ENCODE measurements at places on chromosomes 3 and 15. TPM values are rescaled to one million over a fixed set of nuclear protein-coding genes. Genes with fewer than 3 reads are reported as not detected.

Gene POPDC2
- total RNA-seq: 1.6 TPM

GRCh38 chr3:32501783-32502117 is 902 bp downstream of the CMTM6 start:
- peak overlapping the region; percentile 89 for H3K4me3 ChIP-seq
- H3K36me3 ChIP-seq: no peaks in the 10 kb centered on the region
- peaks cover 15% of the 10 kb centered on the region for H3K4me1 ChIP-seq

DNA sequence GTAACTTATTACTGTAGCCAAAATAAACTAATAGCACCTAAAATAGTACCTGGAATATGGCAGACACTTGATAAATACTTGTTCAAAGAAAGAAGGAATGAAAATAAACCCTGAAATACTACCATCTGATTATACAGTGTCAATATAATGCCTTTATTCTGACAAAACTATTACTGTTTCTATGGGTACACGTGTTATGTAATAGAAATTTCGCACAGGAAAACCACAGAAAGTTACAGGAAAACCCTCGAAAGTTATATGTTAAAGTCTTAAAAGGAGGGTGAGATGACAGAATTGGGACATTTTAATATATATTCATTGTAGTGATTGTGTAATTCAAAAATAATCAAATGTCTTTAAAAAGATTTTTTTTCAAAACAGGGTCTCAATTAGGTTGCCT is 28.8 kb downstream of the ETFA start:
- no peak overlapping the region for H3K4me3 ChIP-seq
- no peaks in the 10 kb centered on the region for H3K4me1 ChIP-seq
- no peak for DNase-seq
- no peaks in the 10 kb centered on the region for H3K27me3 ChIP-seq
- no peak overlapping the region for H3K27ac ChIP-seq
- peaks cover 33% of the 10 kb centered on the region for H3K36me3 ChIP-seq

DNA sequence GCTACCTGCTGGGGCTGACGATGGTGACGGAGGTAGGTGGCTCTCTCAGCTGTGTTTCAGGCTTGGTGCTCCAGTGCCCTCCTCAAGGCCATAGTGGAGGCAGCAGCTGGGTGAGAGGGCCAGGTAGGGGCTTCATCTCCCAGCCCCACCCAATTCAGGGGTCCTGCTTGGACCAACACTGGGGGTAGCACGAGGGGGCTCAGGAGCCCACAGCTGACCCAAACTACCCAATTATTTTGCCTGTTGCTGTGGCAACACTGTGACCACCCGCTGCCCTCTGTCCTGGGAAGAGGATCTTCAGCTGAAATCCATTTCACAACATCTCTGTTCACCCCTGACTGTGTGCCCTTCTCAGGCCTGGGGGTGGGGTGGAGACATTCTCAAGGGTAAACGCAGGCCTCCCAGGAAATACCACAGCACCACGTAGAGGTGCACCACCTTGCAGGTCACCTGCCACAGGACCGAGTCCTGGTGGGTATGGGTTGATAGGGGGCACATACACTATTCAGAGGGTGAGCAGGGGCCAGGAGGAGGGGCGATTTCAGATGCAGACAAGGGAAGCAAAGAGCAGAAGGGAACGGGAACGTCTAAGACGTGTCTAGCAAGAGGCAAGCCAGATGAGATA is 62.7 kb downstream of the GRIP2 start:
- DNase-seq: no peak
- peaks cover 35% of the 10 kb centered on the region for H3K36me3 ChIP-seq
- no peak overlapping the region for H3K27ac ChIP-seq
- H3K4me3 ChIP-seq: no peak overlapping the region
- H3K4me1 ChIP-seq: peaks cover 11% of the 10 kb centered on the region
- H3K27me3 ChIP-seq: no peaks in the 10 kb centered on the region

DNA sequence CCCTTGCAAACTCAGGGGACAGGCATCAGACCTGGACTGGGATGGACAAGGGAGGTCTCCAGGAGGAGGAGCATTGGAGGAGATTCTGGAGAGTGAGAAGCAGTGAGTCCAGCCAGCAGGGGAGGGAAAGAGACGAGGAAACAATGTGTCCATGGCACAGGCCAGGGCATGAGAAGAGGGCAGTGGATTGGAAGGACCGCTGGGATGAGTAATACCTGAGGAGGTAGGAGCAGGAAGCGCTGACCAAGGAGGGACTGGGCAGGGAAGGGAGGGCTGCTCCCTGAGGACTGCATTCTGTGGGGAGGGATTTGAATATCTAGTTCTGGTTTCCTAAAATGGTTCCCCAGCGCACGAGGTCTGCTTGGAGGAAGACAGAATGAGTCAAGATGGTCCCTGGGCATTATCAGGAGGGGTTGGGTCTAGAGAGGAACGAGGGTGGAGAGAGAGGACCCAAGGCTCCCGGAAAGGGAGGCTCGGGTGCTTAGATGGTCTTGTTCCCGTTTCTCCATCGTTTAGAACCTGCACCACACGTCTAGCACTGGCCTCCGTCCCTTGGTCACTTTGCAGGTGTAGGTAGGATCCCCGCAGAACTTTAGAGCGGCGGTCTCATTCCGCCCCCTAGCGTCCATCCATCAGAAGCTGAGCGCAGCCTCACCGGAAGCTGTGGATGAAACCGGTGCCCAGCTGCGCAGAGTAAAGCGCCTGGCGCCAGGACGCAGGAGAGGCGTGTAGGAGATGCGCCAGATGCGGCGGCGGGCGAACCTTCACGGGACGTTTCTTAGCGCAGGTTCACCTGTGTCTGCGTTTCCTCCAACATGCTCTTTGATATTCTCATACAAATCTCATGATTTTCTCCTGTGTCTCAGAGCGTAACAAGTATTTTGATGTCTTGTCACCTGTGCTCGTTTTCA is 190.7 kb upstream of the NDN start:
- H3K4me1 ChIP-seq: no peaks in the 10 kb centered on the region
- no peaks in the 10 kb centered on the region for H3K36me3 ChIP-seq
- no peak for DNase-seq
- no peaks in the 10 kb centered on the region for H3K27me3 ChIP-seq
- H3K4me3 ChIP-seq: no peak overlapping the region

Gene IL16
- total RNA-seq: 0.81 TPM

Gene CPEB1
- not detected for total RNA-seq

- H3K4me3 ChIP-seq: no peak overlapping the region
- no peak overlapping the region for H3K27ac ChIP-seq
- no peak for DNase-seq
Observed at GRCh38 chr3:133469140-133469731, 69.4 kb downstream of the BFSP2 start.

- H3K4me1 ChIP-seq: no peaks in the 10 kb centered on the region
- DNase-seq: no peak
Observed at GRCh38 chr3:40653878-40654277, 129.1 kb downstream of the ZNF621 start.

DNA sequence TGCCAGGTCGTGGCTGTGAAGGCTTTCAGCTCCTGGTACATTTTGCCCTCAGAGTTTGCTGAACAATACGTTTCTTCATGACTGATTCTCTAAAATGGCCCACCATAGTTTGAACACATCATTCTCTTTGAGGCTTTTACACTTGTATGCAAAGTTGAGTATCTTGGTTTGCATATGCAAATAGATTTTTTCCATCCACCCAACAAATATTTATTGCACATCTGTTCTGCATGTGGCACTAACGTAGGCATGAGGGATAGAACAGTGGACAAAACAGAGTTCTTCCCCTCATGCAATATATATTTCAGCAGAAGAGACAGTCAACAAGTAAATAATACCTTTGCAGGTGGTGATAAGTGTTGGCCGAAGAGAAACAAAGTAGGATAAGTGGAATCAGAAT is 55.2 kb downstream of the KAT2B start:
- H3K27ac ChIP-seq: no peak overlapping the region
- no peak for DNase-seq
